CD4-positive, alpha-beta T cell (primary cell): ENCODE measurements at places on chromosomes 5 and 9.
A peak's percentile ranks its signal among the peaks of the same experiment; 100 is the strongest.

GRCh38 chr5:180072556-180072955, 997 bp upstream of the RNF130 start:
- peak; percentile 18 for DNase-seq

GRCh38 chr9:20597862-20598261, 24.4 kb downstream of the MLLT3 start:
- DNase-seq = no peak

DNA sequence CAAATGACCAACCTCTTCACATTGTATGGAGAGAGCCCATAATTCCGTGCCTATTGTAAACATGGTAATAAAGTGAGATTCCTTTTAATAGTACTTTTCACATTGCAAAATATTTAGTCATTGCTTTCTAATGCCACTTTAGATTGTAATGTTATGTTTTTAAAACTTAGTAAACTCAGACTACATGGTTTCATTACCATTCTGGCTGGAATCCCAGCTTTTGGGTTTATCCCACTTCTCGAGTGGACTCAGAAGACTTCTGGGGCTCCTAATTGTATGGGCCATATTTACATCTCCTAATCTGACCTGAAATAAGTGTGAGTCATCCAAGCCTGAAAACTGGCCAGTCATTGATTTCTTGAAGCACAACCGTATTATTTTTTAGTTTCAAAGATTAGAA, 217.6 kb downstream of the CAAP1 start:
- DNase-seq = no peak

DNA sequence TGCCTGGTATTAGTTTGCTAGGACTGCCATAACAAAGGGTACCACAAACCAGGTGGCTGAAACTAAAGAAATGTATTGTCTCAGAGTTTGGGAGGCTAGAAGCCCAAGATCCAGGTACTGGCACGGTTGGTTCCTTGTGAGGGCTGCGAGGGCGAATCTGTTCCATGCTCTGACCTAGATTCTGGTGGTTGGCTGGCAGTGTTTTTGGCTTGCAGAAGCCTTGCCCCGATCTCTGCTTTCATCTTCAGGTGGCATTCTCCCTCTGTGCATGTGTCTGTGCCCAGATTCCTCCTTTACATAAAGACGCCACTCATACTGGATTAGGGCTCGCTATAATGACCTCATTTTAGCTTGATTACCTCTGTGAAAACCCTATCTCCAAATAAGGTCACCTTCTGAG, 36.7 kb downstream of the RAI14 start:
- no peak for DNase-seq

- DNase-seq = no peak
Measured at GRCh38 chr5:170474489-170475274, 29.1 kb upstream of the KCNIP1 start.

DNA sequence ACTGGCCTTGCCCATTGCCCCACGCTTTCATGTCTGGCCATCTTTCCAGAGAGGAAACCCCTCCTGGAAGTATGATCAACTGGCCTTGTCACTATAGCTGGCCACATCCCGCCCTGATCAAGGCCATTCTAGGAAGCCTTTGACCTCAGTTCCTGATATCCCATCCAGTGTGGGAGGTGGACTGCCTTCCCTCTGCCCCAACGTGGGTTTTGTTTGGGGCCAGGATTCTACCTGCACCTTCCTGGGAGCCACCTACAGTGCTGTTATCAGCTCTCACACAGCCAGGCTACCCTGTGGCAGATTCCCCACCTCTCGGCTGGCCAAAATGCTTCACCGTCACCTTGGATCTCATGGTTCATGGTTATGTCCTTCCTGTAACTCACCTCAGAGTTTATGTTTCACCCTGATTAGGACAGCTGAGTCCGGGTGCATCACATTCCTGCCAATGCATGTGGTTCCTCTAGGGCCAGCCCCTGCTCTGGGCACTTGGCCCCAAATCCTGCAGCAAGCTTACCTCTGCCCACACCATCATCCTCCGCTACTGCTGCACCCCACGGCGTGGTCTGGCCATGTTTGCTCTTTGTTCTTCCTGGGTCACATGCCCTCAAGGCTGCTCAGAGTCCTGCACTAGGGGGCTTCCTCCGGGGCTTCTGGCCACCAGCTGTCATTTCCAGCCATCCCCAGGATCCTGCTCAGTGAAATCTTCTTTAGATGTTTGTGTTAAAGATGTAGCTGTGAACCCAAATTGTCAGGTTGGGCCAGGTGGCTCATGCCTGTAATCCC, 24.2 kb upstream of the S1PR3 start:
- no peak for DNase-seq

DNA sequence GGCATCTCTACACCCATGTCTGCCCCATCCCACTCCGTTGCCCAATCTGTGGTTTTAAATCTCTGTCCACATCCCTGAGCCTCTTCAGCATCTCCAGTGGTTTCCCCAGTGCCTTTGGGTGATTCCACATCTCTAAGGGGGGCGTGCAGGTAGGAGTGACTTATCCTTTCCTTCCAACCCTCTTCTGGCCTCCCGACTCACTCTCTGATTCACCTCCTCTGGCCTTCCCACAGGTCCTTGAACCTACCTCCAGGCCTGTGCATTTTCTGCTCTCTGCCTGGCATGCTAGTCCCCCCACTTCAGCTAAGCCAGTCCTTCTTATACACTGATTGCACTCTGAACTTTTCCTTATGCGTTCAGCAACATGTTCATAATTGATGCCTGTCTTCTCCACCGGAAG, 99.0 kb downstream of the RALGPS1 start:
- no peak for DNase-seq

GRCh38 chr9:122904466-122904822, 715 bp downstream of the RC3H2 start:
- DNase-seq = peak; percentile 8

DNA sequence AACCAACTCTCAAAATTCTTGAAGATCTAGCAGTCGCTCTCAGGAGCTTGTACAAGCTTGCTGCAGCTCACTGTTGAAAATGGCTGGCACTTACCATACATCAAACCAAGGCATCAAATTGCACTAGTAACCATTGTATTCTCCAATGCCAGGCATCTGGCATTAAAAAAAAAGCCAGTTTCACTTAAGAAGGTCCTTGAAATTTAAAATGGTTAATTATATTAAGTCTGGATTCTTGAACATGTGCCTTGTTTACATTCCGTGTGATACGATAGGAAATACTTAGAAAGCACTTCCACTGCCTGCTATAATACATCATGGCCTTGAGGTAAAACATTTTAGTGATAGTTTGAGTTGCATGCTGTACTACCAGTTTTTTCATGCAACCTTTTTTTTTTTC, 300.7 kb downstream of the KDM4C start:
- DNase-seq = no peak

DNA sequence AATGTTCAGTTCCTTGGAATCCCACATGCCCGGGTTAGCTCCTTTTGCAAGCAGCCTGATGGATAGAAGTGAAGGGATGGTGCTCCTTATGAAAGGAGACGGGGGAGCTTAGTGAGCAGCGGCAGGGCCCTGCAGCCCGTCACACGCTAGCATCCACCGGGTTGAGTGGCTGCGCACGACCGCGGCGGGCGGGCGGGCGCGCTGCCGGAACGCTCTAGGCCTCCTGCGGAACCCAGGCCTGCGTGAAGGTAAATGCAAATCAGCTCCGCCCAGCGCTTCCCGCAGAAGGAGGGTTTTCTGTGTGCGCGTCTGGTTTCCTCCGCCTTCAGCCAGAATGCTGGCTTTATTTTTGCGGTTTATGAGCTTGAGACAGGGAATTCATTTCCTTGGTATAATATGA, 19.8 kb downstream of the IL12B start:
- peak; percentile 38 for DNase-seq

- DNase-seq = no peak
Measured at GRCh38 chr5:103264508-103264907, 5.9 kb downstream of the MACIR start.

- DNase-seq = no peak
Measured at GRCh38 chr9:120486347-120486746, 93.6 kb downstream of the CDK5RAP2 start.

- no peak for DNase-seq
Measured at GRCh38 chr5:32827981-32828380, 116.9 kb downstream of the NPR3 start.

GRCh38 chr9:336039-336438, 121.4 kb downstream of the DOCK8 start:
- no peak for DNase-seq

DNA sequence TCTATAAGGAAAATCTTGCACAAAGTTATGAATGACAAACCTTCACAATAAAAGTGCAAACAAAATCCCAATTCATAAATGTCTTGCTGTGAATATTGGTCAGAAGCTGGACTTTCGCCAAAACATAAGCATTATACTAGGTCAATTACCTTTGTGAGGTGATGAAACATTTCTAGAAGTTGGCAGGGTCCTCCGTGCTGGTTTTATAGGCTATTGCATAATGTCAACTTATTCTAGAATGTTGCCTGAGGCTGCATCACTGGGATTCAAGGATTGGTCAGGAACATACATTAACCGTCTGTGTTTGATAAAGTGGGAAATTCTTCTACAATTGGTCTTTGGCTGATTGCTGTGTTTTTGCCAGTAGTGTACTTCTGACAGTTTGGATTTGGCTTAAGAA, 49.8 kb upstream of the PALM2AKAP2 start:
- no peak for DNase-seq

- DNase-seq = no peak
Measured at GRCh38 chr9:120393386-120394057, 186.4 kb downstream of the CDK5RAP2 start.

DNA sequence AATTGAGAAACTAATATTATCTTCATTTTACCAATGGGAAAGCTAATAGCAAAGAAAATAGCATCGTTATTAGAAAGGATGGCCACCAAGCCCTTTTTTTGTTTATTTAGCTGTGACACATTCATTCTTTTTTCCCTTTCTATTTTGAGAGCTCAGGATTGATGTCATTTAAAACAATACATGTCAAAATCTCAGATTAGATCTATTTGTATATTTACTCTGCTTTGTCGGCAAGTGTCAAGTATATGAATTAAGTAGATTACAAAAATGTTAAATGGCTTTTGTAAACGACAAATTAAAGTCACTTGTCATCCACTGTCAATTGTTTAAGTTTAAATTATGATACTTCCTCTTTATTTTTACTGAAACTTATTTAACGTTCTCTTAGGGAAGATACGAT, 118.9 kb downstream of the PAM start:
- DNase-seq = no peak

DNA sequence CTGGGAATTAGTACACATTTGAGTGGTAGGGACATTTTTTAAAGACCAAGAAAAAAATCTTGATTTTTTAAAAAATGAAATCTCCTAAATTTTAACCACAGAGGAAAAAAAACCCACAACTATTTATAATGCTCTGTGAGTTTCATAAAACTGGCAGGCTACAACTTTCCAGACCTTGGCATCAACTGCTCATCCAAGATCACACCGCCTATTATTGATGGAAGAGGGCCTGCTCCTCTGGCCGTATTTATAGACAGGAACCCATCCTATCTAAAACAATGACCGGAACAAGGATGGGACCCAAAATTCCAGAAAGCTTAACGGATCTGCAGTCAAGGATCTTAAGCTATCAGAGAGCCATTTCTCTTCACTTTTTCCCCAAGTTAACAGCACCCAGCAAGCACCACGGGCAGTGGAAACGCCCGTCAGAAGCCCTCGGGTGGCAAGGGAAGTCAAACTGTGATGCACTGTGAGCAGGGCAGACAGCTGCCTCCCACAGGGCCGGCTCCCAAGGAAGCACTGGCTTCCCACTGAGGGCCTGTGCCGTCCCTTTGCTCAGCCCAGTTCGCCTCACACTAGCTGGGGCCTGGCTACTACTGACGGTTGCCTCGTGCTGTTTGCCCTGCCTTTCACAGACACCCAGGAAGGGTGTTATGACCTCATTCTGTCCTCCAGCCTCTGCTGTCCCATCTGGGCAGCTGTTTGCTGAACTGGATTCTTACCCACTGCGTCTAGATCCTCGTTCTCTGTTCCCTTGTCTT, 62.8 kb downstream of the CDC14B start:
- no peak for DNase-seq

DNA sequence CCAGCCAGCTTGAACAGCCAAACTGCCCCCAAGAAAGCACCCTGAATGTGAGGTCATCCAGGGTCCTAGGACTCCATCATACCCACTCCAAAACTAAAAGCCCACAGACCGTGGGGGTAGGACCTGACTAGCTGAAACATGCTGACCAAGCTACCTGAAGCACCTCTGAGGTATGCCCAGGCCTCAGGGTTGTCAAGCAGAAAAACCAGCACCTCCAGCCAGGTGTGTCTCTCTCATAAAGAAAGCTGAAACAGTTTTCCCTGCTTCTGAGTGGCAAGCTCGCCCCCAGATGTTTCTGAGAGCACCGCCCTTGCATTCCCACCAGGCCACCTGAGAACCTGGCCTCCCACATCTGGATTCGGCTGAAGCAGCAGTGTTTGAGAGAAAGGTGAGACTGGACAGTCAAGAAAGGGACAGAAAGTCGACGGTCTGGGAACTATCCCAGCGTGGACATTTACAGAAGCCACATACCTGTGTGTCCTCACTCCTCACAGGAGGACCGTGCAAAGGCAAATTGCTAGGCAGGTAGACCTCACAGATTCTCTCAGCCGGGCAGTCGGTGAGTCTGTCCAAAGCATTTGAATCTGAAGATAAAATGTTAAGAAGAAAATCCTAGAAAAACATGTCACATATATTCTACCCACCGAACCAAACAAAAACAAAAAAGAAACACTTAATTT, 155.6 kb upstream of the RASEF start:
- DNase-seq = no peak

GRCh38 chr5:135455876-135456237, 3.7 kb upstream of the TIFAB start:
- DNase-seq = no peak

DNA sequence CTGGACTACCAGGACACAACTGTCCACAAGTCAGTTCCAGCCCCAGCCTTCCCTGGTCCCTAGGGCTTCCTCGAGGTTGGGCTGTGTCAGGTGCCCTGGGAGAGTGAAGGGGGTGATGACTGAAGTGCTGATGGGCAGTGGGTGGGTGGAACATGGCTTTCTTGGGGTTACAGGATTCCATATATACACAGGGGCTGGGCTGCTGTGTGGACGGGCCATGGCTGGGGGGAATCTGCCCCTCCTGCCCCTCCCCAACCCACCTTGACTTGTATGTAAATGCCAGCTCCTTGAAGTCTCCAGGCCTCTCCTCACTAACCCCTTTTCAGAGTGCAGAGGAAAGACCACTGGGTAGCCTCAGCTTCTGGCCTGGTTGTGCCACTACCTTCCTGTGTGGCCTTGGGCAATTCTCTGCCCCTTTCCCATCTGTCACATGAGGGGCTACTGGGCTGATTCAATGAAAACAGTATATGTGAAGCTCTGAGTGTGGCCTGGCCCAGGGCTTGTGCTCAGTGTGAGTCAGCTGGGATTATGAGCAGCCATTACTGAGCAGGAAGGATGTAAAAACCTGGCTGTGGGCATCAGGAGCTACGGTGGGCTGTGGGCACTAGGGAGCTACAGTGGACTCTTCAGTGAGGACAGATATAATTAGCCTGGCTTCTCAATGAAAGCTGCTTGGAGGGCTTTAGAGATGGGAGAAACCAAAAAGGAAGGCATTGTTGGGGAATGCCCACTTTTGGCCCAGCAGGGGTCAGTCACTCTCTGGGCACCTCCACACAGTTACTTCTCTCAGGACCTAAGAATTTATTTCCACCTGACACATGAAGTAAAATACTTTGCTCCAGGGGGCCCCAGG, 23.3 kb downstream of the PITX1 start:
- DNase-seq = no peak

GRCh38 chr5:68026092-68026885, 189.3 kb upstream of the PIK3R1 start:
- DNase-seq = no peak

GRCh38 chr9:135463140-135463539, 16.4 kb upstream of the PPP1R26 start:
- DNase-seq = no peak
